ENCODE measurements at places on chromosomes 3 and 15. TPM values are rescaled to one million over a fixed set of nuclear protein-coding genes. Genes with fewer than 3 reads are reported as not detected.

PML gene
- 39.2 TPM for total RNA-seq

CPN2 gene
- total RNA-seq = not detected

GSK3B gene
- 22.6 TPM for total RNA-seq

TLR9 gene
- total RNA-seq = under 0.01 TPM

STT3B gene
- total RNA-seq = 79.4 TPM

ZNF80 gene
- total RNA-seq = not detected

CFAP100 gene
- total RNA-seq = not detected

SMAD6 gene
- total RNA-seq = 7.1 TPM

MKRN2OS gene
- total RNA-seq = not detected

RTP3 gene
- total RNA-seq = not detected

GOLGA6L4 gene
- total RNA-seq = 0.59 TPM

Data from bronchus fibroblast of lung (primary cell).